Upper lobe of right lung (tissue), 1 donor: ENCODE measurements at places on chromosomes 12 and 14. TPM values are rescaled to one million over a fixed set of nuclear protein-coding genes. Genes with fewer than 3 reads are reported as not detected.
A peak's percentile ranks its signal among the peaks of the same experiment; 100 is the strongest.

Gene KRT74
- not detected for total RNA-seq

Gene MUCL1
- not detected for total RNA-seq

Gene APAF1
- 23.4 TPM for total RNA-seq

Gene SVOP
- not detected for total RNA-seq

Gene MNAT1
- total RNA-seq, result 25.5 TPM

Gene TRHDE
- total RNA-seq, result 7.3 TPM

DNA sequence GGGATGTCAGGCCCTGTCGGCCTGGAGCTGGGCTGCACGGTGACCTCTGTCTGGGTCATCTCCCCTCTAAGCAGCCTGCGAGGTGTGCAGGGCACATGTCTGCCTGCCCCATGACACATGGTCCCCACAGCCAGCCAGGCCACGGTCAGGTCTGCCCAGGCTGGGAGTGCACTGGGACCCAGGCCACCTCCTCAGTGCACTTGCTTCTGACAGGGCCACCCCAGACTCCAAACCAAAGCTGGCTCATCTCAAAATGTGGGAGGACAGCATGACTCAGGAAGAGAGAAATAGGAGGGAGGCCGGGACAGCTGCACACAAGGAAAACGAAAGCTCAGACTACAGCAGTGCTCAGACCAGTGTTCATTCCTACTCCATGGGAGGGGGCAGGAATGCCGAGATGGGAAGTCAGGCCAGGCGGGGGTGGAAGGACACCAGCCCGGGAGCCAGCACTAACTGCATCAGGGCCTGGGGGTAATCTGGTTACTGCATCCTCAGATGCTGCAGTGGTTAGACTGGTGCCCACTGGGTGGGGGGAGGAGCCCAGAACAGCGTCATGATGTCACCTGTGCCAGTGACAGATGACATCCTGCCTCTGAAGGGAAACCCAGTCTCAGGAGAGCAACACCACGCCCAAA, 4.0 kb downstream of the P2RX2 start:
- H3K27me3 ChIP-seq, result peaks cover 8% of the 10 kb centered on the region
- H3K27ac ChIP-seq, result peak overlapping the region; percentile 51
- peaks cover 17% of the 10 kb centered on the region for H3K36me3 ChIP-seq
- no peak for DNase-seq
- H3K4me3 ChIP-seq, result no peak overlapping the region

DNA sequence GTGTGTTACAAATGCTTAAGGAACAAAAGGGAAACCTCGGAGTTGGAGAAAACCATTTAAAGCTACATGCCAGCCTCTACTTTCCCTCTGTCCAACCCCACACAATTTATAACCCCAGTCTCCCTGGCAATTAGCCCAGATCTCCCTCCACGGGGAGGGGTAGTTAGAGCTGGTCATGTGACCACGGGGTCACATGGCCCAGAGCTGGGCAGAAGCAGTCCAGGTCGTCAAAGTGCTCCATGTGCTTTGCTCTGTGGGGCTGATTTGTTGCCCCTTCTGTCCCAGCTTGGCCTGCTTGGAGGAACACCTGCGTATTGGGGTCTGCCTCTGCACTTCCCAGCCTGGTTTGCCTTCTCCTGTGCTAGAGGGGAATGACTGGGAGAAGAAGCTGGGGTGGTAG, 219.1 kb downstream of the RBM19 start:
- H3K27ac ChIP-seq, result no peak overlapping the region
- no peaks in the 10 kb centered on the region for H3K36me3 ChIP-seq
- H3K4me1 ChIP-seq, result no peaks in the 10 kb centered on the region
- H3K4me3 ChIP-seq, result no peak overlapping the region
- no peak for DNase-seq

DNA sequence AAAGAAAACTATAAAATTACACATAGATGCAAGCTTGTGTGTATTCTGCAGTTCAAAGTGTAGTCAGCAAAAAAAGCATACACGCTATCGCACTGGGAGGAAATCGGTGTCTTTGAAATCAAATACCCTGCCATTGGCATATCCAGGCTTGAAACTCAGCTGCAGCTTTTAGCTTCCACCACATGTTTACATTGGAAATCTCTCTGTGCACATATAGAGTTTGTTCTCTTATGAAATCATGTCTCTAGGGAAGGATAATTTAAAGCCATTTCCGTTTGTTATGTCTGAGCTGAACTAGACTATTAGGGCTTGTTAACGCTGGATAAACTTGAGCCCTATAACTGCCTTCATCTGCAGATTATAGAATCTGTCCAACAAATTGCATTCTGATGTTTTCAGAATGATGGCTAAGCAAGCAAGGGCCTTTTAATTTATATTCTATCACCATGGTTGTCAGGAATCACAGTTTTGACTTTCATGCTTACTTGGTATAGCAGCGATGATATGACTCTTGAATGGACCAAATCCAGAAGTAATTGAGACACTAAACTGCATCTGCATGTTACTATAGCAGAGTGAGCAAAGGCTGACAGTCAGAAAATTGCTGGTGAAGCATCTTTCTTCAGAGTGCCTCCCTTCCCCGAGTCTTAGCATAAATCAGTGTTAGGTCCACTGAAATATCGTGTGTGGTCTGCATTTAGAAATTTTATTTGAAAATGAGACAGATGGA, 442.8 kb downstream of the ZFP36L1 start:
- H3K36me3 ChIP-seq, result no peaks in the 10 kb centered on the region
- H3K4me1 ChIP-seq, result no peaks in the 10 kb centered on the region
- no peak overlapping the region for H3K27ac ChIP-seq
- H3K4me3 ChIP-seq, result no peak overlapping the region

GRCh38 chr12:9669534-9669933, at the start of gene CLEC2D:
Gene CLEC2D, plus strand, starts transcription at chr12:9669713. Its CDS starts 22 bp downstream, at chr12:9669735.
- no peaks in the 10 kb centered on the region for H3K27me3 ChIP-seq
- H3K36me3 ChIP-seq, result peaks cover 8% of the 10 kb centered on the region
- DNase-seq, result no peak

DNA sequence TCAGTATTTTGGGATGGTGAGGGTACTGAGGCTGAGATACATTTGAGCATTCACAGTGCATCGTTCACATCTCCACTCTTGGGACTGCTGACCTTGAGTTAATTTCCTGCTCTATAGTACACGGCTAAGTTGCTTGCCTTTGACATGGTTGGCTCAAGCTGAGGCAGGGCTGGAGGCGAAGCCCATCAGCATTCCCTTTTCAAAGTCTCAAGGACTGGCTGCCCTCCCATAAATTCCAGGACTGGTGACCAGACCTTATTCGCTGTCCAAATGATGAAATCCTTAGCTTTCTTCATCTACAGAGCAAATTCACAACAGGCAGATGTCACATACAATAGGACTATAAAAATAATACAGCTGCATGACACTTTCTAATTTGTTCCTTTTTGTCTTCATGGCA, 85.9 kb downstream of the SSPN start:
- H3K36me3 ChIP-seq, result no peaks in the 10 kb centered on the region
- H3K4me3 ChIP-seq, result no peak overlapping the region
- DNase-seq, result no peak
- no peak overlapping the region for H3K27ac ChIP-seq
- no peaks in the 10 kb centered on the region for H3K27me3 ChIP-seq
- H3K4me1 ChIP-seq, result no peaks in the 10 kb centered on the region

DNA sequence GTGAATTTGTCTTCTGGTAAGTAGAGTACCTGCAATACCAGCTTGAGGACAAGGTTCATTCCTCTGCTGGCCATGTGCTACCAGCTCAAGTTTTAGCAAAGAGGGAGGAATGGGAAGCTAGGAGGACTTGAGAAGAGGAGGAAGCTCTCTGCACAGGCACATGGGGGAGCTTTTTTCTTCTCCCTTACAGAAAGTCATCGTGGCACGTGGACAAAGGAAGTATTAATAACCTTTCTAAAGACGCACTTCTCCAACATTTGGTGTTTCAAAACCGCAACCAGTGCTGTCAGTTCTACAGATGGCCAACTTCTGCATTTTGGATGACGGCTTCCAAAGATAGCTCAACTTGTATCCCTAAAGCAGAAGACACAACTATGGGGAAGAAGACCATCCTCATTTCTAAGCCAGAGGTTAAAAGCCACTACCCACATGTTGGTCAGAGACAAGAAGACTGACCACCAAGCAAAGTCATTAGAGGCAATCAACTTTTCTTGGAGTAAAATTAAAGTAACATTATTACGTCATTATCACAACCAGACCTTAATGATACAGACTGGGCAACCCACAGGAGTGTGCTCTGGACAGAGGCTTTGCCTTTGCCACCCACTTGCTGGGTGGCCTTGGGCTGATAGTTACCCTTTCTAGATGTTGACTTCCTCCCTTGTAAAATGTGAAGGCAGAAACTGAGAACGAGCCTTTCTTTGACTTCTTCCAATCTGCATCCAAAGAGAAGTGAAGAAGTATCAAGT, 12.3 kb upstream of the TMED10 start:
- H3K36me3 ChIP-seq, result no peaks in the 10 kb centered on the region
- DNase-seq, result no peak
- H3K4me3 ChIP-seq, result no peak overlapping the region
- H3K4me1 ChIP-seq, result peaks cover 7% of the 10 kb centered on the region

GRCh38 chr14:23984891-23985602, 3.7 kb upstream of the DHRS4L2 start:
- H3K4me3 ChIP-seq, result no peak overlapping the region
- peaks cover 8% of the 10 kb centered on the region for H3K4me1 ChIP-seq
- H3K27ac ChIP-seq, result no peak overlapping the region
- no peaks in the 10 kb centered on the region for H3K36me3 ChIP-seq

- H3K36me3 ChIP-seq, result no peaks in the 10 kb centered on the region
- no peaks in the 10 kb centered on the region for H3K4me1 ChIP-seq
- no peak for DNase-seq
- H3K4me3 ChIP-seq, result no peak overlapping the region
- H3K27ac ChIP-seq, result no peak overlapping the region
Observed at GRCh38 chr12:96870946-96871345, 36.1 kb upstream of the NEDD1 start.

DNA sequence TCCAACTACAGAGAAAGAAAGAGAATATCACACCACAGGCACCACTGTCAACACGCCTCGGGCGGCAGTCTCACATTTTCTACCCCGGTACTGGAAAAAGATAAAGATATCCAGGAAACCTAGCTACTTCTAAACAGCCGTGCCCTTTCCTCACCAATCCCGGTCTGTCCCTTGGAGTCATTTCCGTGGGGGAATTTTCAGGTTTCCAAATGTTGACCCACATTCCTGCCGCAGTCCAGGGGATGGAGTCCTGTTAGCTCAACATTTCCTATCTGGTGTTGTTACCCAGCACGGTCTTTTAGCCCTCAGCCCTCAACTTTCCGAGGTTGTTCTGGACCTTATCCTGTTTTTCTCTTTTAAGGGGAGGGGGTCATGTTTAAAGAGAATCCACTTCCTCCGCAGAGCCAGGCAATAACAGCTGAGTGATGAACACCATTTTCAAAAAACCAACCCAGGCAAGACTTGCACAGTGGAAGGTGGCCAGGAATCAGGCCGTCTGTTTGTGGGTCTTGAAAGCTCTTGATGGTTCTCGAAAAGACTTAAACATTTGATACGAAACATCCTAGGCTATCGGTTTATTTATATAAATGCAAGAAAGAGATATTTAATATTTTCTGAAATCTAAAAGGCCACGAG, 4.6 kb downstream of the SSH1 start:
- H3K27me3 ChIP-seq, result no peaks in the 10 kb centered on the region
- DNase-seq, result no peak
- peak overlapping the region; percentile 94 for H3K27ac ChIP-seq
- peaks cover 24% of the 10 kb centered on the region for H3K36me3 ChIP-seq

DNA sequence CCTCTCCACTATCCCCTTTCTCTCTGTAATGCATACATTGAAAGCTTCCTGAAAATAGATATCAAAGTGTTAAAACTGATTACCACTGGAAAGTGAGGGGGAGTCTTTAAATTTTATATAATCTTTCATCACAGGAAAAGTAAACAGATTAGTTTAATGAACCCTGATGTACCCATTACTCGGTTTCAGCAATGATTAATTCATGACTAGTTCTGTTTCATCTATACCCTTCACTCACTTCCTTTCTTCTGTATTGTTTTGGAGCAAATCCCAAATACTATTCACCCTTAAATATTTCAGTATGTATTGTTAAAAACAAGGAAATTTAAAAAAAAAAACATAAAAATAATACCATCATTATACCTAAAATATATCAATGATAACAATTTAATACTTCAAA, 67.3 kb upstream of the TMCC3 start:
- DNase-seq, result no peak
- H3K27me3 ChIP-seq, result no peaks in the 10 kb centered on the region
- no peak overlapping the region for H3K4me3 ChIP-seq
- no peak overlapping the region for H3K27ac ChIP-seq
- H3K4me1 ChIP-seq, result no peaks in the 10 kb centered on the region

DNA sequence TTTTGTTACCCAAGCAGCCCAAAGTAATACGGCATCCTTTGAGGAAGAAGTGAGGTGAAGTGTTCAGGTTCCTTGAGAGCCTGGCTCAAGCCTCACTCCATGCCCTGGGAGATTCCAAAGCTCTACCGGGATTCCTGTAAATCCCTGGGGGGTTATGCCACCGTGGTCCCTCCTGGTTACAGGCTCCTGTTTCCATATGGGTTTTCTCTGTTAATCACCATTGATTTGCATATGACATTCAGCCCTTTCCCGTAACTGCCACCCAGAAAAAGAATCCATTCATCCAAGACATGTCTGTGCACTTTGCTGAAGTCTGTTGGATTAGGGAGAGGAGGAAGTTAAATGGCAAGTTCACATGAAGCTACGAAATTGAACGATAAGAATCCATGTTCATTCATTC, 27.9 kb upstream of the CCDC60 start:
- DNase-seq, result no peak
- no peaks in the 10 kb centered on the region for H3K4me1 ChIP-seq
- no peak overlapping the region for H3K27ac ChIP-seq
- H3K27me3 ChIP-seq, result no peaks in the 10 kb centered on the region
- H3K4me3 ChIP-seq, result no peak overlapping the region

- H3K27ac ChIP-seq, result no peak overlapping the region
- DNase-seq, result no peak
- no peaks in the 10 kb centered on the region for H3K4me1 ChIP-seq
- no peak overlapping the region for H3K4me3 ChIP-seq
- no peaks in the 10 kb centered on the region for H3K36me3 ChIP-seq
- H3K27me3 ChIP-seq, result peaks cover 60% of the 10 kb centered on the region
Observed at GRCh38 chr12:4813741-4814140, 93.5 kb downstream of the GALNT8 start.

- DNase-seq, result no peak
- H3K36me3 ChIP-seq, result no peaks in the 10 kb centered on the region
- H3K27me3 ChIP-seq, result no peaks in the 10 kb centered on the region
- no peak overlapping the region for H3K27ac ChIP-seq
- H3K4me1 ChIP-seq, result no peaks in the 10 kb centered on the region
Observed at GRCh38 chr12:45483571-45483970, 245.9 kb upstream of the ARID2 start.

DNA sequence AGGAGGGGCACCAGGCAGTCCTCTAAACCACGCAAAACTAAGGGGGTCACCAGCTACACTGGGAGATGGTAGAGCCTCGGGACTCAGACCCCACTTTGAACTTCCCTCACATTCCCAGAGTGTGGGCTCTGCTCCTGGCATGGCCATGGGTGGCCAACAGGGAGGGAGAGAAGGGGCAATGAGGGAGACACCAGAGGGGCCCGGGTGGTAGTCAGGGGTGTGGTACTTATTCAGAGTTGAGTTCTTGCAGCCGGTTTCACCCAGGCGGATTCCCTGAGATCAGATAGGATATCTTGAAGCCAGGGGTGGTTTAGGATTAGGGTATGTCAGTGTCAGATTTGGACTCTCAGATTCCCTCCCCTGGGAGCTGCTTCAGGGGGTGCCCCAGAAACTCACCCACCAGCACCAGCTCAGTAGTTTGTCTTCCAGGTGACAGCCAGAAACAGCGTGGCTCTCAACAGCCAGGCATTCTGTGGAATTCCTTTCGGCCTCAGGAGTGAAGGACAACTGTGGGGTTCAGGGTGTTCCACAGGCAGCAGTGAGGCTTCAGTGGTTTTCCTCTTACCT, 56.0 kb downstream of the ELK3 start:
- no peak overlapping the region for H3K27ac ChIP-seq
- peaks cover 26% of the 10 kb centered on the region for H3K36me3 ChIP-seq
- H3K4me1 ChIP-seq, result peaks cover 4% of the 10 kb centered on the region
- H3K27me3 ChIP-seq, result no peaks in the 10 kb centered on the region
